NB4 (cell line): ENCODE measurements at places on chromosomes 12 and 14.

DNA sequence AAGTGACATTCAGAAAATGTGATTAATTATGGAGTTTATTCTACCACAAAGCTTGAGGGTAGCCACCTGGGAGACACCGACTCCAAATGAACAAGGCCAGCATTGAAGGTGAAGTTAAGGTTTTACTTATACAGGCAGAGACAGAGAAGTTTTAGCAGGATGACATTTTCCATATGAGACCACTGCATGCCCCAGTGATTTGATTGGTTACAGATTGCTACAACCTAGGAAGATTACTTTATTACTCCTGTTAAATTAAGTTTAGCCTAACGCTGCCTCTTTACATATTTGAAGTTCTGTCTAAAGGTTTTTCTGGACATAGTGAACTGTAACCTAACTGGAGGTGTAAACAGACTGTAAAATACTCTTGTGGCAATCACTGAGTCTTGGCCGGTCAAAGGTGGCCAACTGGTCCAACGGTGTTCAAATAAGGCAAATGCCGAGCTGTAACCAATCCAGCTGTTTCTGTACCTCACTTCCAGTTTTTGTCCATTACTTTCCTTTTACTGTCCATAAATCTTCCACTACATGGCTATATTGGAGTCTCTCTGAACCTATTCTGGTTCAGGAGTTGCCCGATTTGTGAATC, 57.2 kb downstream of the RIN3 start:
- no peak for DNase-seq

- DNase-seq: no peak
Observed at GRCh38 chr12:58386136-58386535, 444.8 kb downstream of the ATP23 start.

DNA sequence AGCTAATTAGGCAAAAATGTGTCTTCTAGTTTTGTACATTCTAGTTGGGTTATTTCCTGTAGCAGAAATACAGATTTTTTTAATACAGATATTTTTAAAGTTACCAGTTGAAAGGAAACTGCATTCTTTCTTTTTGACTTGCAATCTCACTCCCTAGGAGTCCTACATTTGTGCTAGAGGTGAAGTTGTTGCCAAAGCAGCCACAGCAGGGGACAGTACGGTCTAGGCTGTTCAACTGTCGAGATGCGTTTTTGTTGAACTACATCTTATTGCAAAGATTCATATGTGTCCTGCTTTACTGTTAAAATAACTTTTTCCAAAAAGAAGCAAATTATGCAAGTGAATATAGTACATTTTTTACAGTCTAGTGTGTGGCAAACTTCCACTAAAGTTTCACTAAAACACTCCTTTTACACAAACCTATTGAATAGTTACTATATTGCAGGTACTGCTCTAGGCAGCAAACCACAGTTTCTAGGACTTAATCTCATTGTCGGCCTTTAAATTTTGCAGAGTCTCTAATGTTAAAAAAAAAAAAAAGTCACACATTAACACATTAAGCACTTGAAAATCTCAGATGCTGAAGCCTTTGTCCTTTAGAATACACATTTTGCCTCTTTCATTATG, 30.2 kb upstream of the SRGAP1 start:
- no peak for DNase-seq

- no peak for DNase-seq
Observed at GRCh38 chr14:87461704-87462103, 531.3 kb downstream of the GALC start.

GRCh38 chr14:71113376-71113775, 206.1 kb downstream of the PCNX1 start:
- no peak for DNase-seq

DNA sequence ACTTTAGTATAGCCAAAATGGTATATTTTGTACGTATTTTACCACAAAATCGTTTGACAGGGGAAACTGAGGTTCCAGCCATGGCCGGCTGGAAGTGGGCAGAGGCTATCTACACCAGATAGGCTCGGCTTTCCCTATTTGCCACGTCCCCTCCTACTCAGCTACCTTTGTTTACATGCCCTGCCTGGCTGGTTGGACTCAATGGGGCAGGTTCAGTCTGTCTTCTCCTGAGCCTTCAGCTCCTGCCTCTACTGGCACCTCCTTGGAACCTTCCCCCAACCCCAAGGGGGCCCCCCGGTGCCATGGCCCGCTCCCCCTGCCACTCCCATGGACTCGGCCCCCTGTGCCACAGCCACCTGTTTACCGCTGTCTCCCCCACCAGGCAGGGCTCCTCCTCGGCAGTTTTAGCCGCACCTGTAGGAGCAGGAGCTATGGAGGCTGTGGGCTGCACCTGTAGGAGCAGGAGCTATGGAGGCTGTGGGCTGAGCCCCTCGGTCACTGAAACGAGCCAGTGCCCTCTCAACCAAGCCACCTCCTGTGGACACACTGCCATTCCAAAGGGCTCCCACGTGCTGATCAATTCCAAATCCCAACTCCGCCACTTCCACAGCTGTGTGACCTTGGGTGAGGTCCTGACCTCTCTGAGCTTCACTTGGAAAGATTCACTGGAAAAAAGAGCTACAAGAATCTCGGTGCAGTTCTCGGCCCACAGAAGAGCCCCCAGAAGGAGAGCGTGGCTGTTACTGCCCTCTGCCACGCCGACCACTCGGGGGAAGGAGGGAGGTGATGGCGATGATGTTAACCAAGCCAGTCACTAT, 62.2 kb downstream of the NCOR2 start:
- DNase-seq: no peak

GRCh38 chr14:54147282-54147681, 190.7 kb upstream of the BMP4 start:
- DNase-seq: no peak

DNA sequence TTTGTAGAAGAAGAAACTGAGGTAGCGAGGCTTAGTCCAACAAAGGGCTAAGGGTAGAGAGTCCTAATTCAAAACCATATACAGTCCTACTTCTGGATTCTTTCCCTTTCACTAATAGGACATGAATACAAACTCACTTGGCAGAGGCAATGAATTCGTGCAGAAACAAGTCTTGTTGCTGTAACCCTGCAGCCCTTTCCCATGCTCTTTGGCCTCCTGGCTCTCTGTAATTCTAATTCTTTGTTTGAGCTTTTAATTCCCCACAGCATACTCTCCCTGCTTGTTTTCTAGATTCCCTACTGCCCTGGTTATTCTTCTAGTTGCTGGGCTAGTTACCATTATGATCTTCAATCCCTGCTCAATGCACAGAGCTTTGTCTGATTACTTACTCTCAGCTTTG, 381.4 kb downstream of the ETNK1 start:
- no peak for DNase-seq
